ENCODE measurements at places on chromosomes 6 and 20. TPM values are rescaled to one million over a fixed set of nuclear protein-coding genes. Genes with fewer than 3 reads are reported as not detected.

FARS2 gene
- 24.8 TPM for total RNA-seq

ZNF311 gene
- total RNA-seq = 8.9 TPM

TBXT gene
- not detected for total RNA-seq

- DNase-seq = no peak
Measured at GRCh38 chr6:104653781-104654180, 205.9 kb downstream of the HACE1 start.

DNA sequence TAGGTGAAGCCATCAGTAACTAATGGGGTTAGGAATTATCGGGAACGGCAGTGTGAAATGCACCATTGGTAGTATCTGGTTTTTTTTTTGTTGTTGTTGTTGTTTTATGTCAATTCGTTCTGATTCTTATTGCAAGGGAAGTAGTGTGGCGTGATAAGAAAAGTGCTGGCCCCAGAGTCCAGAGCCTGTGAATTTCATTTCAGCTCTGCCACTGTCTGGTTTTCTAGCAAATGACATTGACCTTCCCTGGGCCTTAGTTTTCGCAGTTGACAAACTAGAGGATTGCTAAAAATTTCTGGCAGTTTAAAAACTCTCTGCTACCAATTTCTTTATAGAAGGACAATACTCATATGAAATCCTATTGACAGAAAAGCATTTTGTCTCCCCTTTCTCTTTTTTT lies 161.6 kb downstream of the AIG1 start:
- DNase-seq = no peak

GRCh38 chr20:47221036-47221625 lies 135.4 kb downstream of the ZMYND8 start:
- DNase-seq = no peak

- DNase-seq = no peak
Measured at GRCh38 chr6:49401063-49401462, 62.0 kb downstream of the MMUT start.

- DNase-seq = no peak
Measured at GRCh38 chr6:15876406-15876805, 213.6 kb upstream of the DTNBP1 start.

- no peak for DNase-seq
Measured at GRCh38 chr6:143613749-143614148, 64.0 kb upstream of the PHACTR2 start.

DNA sequence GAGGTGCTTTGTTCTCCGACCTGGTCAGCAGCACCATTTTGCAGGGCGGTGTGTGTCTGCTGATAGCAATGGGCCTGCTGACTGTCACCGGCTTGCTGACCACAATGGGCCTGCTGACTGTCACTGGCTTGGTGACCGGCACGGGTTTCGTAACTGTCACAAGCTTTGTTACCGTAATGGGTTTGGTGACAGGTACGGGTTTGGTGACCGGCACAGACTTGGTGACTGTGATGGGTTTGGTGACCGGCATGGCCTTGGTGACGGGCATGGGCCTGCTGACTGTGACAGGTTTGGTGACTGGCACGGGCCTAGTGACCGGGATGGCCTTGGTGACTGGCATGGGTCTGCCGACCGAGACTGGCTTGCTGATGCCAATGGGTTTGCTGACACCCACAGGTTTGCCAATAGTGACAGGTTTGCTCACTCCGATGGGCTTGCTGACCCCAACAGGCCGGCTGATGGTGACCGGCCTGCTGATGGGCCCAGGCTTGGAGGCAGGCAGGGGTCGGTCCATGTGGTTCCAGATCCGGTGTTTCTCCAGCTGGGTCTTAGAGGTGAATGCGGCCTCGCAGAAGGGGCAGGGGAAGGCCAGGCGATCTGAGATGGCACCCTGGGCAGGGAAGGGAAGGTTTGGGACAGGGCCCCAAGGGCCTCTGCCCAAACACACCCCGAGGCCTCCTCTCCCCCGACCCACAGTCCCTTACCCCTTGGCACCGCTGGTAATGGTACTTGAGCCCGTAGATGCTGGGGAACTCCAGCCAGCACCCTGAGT lies 3.4 kb downstream of the ZNF512B start:
- no peak for DNase-seq

GRCh38 chr6:150272264-150272975 lies 96.4 kb upstream of the IYD start:
- no peak for DNase-seq

- no peak for DNase-seq
Measured at GRCh38 chr20:47438464-47439381, 63.0 kb upstream of the NCOA3 start.

- no peak for DNase-seq
Measured at GRCh38 chr20:50834599-50835005, 39.7 kb downstream of the BCAS4 start.

- no peak for DNase-seq
Measured at GRCh38 chr20:9616455-9616805, 102.0 kb downstream of the LAMP5 start.
